Stimulated activated CD4-positive, alpha-beta T cell treated with anti-CD3 and anti-CD28 coated beads, Interleukin-2, amount 100 ng/mL, for 24 hours (primary cell): ENCODE measurements at places on chromosomes 1 and 21.

- no peak for DNase-seq
Measured at GRCh38 chr1:107993920-107994319, 28.9 kb upstream of the VAV3 start.

GRCh38 chr1:1954831-1955441 is 35.9 kb upstream of the TMEM52 start:
- DNase-seq, result peak; percentile 48

- DNase-seq, result peak; percentile 18
Measured at GRCh38 chr1:182446033-182446669, 3.8 kb upstream of the RGSL1 start.

- DNase-seq, result no peak
Measured at GRCh38 chr21:39686646-39687468, 58.1 kb upstream of the IGSF5 start.

GRCh38 chr1:69919129-69919921 is 286.1 kb downstream of the LRRC40 start:
- DNase-seq, result no peak

GRCh38 chr1:158248118-158248517 is 6.1 kb upstream of the CD1A start:
- peak; percentile 26 for DNase-seq

DNA sequence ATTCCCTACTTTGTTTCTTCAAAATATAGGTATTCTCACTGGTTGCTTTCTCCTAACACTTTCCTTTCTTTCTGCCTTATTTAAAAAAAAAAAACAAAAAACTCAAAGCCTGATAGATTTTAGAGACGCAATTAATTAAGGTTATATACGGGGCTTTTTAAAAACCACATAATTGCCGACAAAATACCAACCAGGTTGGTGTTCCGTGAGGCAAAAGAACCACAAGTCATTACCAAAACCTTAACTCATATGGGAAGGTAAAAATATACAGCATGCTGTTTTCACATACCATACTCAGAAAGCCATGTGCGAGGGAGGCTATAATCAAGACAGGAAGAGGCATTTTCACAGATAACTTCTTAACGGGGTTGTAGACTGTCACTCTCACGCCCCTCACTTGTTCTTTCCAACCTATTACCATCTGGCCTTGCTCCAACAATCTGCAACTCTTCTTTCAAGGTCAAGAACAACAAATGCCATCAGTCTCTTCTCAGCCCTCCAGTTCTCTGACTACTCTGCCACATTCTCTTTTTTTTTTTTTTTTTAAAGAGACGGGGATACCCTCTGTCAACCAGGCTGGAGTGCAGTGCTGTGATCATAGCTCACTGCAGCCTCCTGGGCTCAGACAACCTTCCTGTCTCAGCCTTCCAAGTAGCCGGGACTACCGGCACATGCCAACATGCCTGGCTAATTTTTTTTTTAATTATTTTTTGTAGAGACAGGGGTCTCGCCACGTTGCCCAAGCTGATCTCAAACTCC is 102.6 kb downstream of the APP start:
- DNase-seq, result no peak

- DNase-seq, result no peak
Measured at GRCh38 chr1:193103759-193104501, 1.3 kb downstream of the GLRX2 start.

GRCh38 chr1:33180911-33181890 is 642 bp downstream of the TRIM62 start:
- peak; percentile 36 for DNase-seq

GRCh38 chr1:119720866-119721440 is 9.2 kb downstream of the PHGDH start:
- no peak for DNase-seq

DNA sequence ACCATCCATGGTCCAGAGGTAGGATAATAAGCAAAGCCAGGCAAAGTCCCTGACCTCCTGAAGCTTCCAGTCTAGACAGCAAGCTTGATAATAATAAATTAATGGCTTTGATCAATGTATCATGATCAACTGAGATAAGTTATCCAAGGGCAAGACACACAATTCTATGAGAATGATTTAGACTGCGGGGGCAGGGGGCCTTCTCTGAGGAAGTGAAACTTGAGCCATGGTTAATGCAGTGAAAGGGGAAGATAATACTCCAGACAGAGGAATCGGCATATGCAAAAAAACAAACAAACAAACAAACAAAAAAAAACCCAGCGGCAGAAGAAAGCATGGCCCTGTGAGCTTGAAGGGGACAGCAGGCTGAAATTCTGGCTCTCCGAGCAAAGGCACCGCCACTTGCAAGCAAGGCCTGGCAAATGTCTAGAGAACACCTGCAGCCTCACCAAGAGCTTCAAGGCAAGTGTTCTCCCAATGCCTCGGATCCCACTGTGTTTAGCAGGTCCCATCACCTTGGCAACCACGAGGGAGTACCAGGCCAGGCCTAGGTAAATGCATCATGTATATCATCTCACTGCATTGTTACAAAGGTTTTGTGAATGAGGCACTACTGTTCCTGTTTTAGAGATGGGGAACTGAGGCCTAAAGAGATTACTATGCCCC is 24.9 kb downstream of the CSMD2 start:
- no peak for DNase-seq

GRCh38 chr1:62585469-62586155 is 11.7 kb upstream of the ANGPTL3 start:
- no peak for DNase-seq
